ENCODE measurements at places on chromosomes 7 and 10. TPM values are rescaled to one million over a fixed set of nuclear protein-coding genes. Genes with fewer than 3 reads are reported as not detected.

Gene GPR22
- under 0.01 TPM for total RNA-seq

Gene PILRA
- 0.40 TPM for total RNA-seq

Gene ANKRD1
- 1,007 TPM for total RNA-seq

Gene DDX56
- 60.6 TPM for total RNA-seq

Gene SFTPD
- total RNA-seq, result not detected

Gene ELMO1
- 77.8 TPM for total RNA-seq

Gene WNT8B
- not detected for total RNA-seq

Gene PTEN
- 139 TPM for total RNA-seq

Gene GPRIN2
- not detected for total RNA-seq

Gene ALOX5
- not detected for total RNA-seq

Gene GJC3
- not detected for total RNA-seq

Gene PNLIP
- total RNA-seq, result not detected

Gene DYDC1
- not detected for total RNA-seq

Gene MKX
- not detected for total RNA-seq

Gene TRPV6
- not detected for total RNA-seq

Gene VGF
- total RNA-seq, result 0.07 TPM

Gene BTBD16
- total RNA-seq, result not detected

Gene PON1
- not detected for total RNA-seq

Gene CCL24
- total RNA-seq, result 0.53 TPM

Gene FFAR4
- not detected for total RNA-seq

Gene CPA2
- total RNA-seq, result not detected

Gene SFTPA1
- not detected for total RNA-seq

Gene ZDHHC4
- total RNA-seq, result 30.7 TPM

Gene ELAPOR2
- 13.7 TPM for total RNA-seq

Gene SFRP5
- total RNA-seq, result not detected

Gene ZNF32
- total RNA-seq, result 15.0 TPM

Gene ZEB1
- total RNA-seq, result 185 TPM

Gene HECW1
- total RNA-seq, result not detected

Gene COBL
- total RNA-seq, result not detected

Gene TCAF2
- total RNA-seq, result 31.0 TPM

Gene EVX1
- total RNA-seq, result not detected

Gene TUBAL3
- total RNA-seq, result 0.57 TPM

Gene FAM149B1
- total RNA-seq, result 24.9 TPM

Gene CAV2
- 406 TPM for total RNA-seq

Gene OR2A12
- total RNA-seq, result not detected

Gene MBLAC1
- 1.3 TPM for total RNA-seq

Gene CXCL12
- total RNA-seq, result 1.2 TPM

Gene GPR85
- 0.53 TPM for total RNA-seq

Gene SYNPO2L
- not detected for total RNA-seq

Gene SPDYE16
- total RNA-seq, result not detected

Gene KIFBP
- 70.1 TPM for total RNA-seq

Gene LRRC4
- 1.3 TPM for total RNA-seq

Gene C10orf67
- total RNA-seq, result not detected

Gene ACBD7
- 1.7 TPM for total RNA-seq

Gene LRRC61
- total RNA-seq, result 0.13 TPM

Gene RPEL1
- total RNA-seq, result 0.27 TPM

Gene CPVL
- not detected for total RNA-seq

Gene TMEM229A
- total RNA-seq, result not detected

Gene SORCS1
- not detected for total RNA-seq

Gene NCF1
- total RNA-seq, result not detected

Gene FAM20C
- total RNA-seq, result 15.1 TPM

Gene ZRANB1
- total RNA-seq, result 24.8 TPM

Gene DHTKD1
- total RNA-seq, result 16.1 TPM

Gene SPDYE6
- total RNA-seq, result not detected

Gene CALML3
- not detected for total RNA-seq

Gene DMBT1
- not detected for total RNA-seq
